ENCODE measurements at places on chromosomes 5 and 9. TPM values are rescaled to one million over a fixed set of nuclear protein-coding genes. Genes with fewer than 3 reads are reported as not detected.

DNA sequence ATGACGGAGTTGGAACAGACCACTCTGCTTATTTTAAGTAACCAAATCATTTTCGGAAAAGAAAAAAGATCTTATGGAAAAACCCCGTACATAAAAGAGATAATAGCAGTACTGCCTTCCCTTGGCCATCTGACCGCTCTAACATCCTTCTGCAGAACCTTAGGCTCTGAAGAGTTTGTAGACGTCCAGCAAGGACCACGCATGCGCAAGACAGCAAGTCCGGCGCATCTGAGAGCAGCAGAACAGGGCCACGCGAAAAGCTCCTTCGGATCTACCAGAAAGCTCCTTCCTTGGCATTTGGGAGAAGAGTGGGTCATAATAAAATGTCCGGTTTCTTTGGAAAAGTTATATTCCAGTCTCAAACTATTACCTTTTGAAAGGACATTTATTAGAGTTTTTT is 26.8 kb downstream of the PAX5 start:
- no peak for DNase-seq

DNA sequence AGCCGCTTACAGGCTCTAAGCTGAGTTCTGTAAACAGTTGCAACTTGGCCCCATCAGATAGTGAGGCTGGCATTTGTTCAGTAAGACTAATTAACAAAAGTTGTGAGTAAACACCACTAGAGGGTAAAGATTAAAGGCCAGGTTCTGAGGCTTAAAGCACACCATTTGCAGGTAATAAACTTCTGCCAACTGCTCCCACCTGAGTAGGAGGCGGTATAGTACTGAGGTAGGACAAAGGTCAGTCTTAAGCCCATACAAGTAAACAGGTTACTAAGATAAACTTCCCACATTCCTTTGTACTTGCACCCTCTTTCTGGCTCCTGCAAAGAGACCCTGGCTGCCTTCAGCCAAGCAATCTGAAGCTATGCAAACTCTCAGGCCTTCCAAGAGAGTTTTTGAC is 419.6 kb downstream of the DNAH5 start:
- no peak for DNase-seq

GRCh38 chr5:97182571-97183099 is 412 bp downstream of the RIOK2 start:
- no peak for DNase-seq

- DNase-seq = no peak
These were observed 49.1 kb upstream of the RNU6ATAC start for GRCh38 chr9:134213508-134213850.

DNA sequence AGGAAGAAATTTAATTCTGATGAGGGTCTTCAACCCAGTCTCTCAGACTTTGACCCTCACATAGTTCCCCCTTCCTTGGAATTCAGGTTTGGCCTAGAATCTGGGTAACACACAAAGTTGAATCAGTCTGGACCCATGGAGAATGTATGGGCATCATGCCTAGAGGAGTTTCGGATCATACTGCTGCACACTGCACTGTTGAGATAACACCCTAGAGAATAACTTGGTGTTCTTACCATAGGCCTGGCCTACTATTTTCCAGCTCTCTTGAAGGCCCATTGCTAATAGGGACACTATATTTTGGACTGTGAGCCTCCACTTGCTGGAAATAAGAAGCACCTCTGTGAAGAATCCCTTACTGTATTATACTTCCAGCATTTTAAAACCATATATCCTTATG is 413.5 kb downstream of the PLK2 start:
- no peak for DNase-seq

GRCh38 chr5:151589878-151590570 is 1.1 kb downstream of the FAT2 start:
- no peak for DNase-seq

DNA sequence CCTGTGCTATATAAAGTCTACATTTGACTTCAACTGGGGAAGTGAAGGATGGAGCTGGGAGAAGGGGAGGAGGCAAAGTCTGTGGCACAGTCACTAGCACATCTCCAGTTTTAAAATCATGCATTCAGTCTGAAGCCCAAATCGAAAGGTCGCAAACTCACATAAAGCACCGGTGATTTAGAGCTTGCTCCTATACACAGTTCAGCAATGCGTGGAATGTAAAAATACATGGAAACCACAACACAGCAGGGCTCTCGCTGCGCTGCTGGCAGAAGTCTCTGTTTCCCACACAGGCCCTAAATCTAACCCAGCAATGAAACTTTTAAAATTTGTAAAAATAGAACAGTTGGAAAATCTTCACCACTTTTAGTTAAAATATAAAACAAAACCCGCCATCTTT is 68.2 kb downstream of the EBF1 start:
- DNase-seq = no peak

DNA sequence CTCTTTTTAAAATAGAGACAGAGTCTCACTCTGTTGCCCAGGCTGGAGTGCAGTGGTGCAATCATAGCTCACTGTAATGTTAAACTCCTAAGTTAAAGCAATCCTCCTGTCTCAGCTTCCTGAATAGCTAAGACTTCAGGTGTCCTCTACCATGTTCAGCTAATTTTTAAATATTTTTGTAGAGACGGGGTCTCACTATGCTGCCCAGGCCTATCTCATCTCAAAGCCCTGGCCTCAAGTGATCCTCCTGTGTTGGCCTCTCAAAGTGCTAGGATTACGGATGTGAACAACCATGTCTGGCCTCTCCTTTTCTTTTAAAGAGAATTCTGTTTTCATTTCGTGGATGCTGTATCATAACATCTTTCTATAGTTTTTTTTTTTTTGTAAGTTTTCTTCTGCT is 11.7 kb downstream of the STX17 start:
- DNase-seq = no peak

GRCh38 chr5:180495991-180496741 is 2.0 kb downstream of the CNOT6 start:
- no peak for DNase-seq

DNA sequence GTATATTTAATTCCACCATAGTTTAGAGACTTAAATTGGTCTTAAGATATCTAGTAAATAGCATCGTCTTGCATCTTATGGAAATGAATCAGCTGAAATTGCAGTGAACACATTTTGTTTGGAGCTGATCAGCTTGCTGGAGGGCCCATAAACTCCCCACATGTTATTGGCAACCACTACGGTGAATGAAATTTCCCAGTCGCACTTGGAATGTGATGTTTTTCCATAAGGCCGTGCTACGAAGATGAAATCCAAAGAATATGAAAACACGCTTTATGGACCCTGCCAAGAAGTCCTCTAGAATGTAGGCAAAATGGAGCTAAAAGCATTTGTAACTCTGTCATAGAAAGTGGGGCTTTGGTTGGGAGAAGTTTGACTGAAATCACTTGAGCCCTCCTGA is 572.1 kb downstream of the ACTL7B start:
- DNase-seq = no peak

- no peak for DNase-seq
These were observed 1.1 kb downstream of the MAST4 start for GRCh38 chr5:66597183-66597757.

DNA sequence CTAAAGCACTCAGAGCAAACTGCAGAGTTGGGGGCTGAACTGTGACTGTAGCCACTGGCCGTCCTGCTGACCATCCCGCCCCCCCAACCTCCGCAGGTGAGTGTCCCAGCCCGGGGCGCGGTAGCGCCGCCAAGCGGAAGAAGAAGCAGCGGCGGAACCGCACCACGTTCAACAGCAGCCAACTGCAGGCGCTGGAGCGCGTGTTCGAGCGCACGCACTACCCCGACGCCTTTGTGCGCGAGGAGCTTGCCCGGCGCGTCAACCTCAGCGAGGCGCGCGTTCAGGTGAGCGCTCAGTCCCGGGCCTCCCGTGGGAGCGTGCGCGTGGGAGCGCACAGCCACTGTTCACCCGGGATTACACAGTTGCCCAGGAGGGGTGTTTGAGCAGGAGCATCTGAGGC is 33.7 kb downstream of the PTGES start:
- no peak for DNase-seq

GRCh38 chr5:33524476-33524875 is 83.7 kb downstream of the TARS1 start:
- DNase-seq = no peak

Gene LAMC3
- not detected for total RNA-seq

Gene SPATA31E1
- total RNA-seq = not detected

Gene DAPK1
- total RNA-seq = 31.7 TPM

Gene CD180
- total RNA-seq = 0.14 TPM

Gene AFF4
- 40.4 TPM for total RNA-seq

Gene CD72
- 8.8 TPM for total RNA-seq

Gene PCDHGB6
- 1.1 TPM for total RNA-seq

Gene PRLR
- total RNA-seq = not detected

Gene MAML1
- 31.4 TPM for total RNA-seq
